ENCODE measurements at places on chromosomes 3 and 15.
A peak's percentile ranks its signal among the peaks of the same experiment; 100 is the strongest.

- no peak for DNase-seq
Measured at GRCh38 chr3:7075117-7075516, 214.2 kb downstream of the GRM7 start.

GRCh38 chr3:79766496-79767193, 1.2 kb downstream of the ROBO1 start:
- DNase-seq = no peak

GRCh38 chr15:74884428-74885223, 5.2 kb upstream of the MPI start:
- no peak for DNase-seq

DNA sequence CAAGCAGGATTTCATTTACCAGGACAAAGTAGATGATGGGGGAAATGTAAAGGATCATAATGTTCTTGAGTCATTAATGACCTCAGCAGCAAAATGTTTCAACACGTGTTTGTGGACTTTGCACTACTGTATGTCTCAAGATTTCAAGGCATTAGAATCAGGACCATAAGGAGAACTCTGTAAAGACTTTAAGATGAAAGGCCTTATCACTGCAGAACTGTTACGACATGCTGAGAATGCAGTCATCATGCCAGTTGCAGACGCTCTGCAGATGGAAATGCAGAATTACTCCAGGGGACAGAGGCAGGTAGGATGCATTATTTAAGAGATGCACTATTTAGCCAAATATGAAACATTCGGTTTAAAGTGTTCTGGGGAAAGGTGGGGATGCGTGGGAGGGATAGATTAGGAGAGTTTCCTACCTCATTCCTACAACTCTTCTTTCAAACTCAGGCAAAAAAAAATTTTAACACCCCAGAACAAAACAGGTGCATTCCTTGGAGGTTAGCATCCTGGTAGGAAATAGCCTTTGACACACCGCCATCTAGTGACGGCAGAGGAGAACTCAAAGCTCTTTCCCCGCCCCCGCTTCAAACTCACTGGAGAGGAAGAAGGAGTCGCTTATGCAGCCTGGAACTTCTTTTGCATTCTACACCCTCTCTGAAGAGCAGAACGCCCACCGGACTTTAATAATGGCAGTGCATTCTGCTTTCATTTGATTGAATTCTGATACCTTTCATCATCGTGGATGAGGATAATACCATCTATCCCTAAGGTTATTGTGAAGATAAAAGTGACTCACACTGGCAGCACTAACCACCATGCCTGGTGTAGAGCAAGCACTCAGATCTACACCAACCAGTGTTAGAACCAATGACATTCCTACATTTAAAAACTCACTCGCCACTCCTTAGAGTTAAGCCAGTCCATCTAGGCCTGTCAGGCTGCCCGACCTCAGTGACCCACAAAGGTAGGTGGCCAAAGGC, 43.1 kb upstream of the TOPAZ1 start:
- DNase-seq = peak; percentile 73

DNA sequence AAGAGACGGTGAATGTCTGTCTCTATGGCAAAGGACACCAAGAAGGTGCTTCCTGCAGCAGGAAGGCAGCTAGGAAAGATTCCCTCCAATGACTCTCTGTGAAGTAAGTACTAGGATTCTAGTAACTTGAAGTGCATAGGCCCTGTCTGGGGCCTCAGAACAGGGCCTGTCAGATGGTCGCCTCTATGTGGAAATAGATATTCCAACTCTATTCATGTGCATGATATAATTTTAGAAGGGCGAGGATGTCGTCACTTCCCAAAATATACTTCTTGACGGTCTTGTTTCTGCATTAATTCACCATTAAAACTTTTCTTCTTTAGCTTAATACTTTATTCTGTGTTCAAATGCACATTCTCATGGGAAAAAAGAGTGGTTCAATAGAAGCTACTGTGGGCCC, 167.0 kb downstream of the TLE3 start:
- no peak for DNase-seq

DNA sequence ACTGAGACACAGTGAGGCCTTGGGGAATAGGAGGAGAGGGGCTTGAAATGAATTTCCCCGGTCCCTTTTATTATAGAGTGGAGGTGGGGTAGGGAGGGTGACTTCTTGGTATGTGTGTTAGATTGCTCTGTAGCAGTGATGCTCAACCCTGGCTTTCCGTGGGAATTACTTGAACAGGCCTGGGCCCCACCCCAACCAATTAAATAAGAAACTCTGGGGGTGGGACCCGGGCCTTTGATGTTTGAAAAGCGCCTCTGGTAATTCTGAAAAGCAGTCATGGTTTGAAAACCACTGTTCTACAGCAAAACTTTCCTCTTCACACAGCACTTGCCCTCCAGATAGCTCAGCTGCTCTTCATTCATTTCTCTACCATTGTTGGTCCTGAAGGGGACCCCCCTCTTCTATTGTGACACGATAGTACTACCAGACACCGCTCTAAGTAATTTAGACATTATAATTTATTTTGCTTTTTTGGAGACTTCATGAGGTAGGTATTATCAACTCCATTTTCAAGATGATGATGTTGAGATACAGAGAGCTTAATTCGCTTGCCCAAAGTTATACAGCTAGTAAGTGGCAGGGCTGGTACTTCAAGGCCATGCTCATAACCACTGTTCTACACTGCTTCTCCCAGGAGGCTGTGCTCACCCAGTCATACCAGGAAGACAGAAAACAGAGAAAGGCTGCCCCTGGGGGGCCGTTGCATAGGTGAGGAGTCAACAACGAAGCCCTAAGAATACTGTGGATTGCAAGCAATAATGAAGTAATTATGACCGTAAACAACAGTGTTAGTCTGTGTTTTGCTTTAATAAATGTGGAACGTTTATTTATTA, 176.2 kb downstream of the PEX5L start:
- DNase-seq = no peak

DNA sequence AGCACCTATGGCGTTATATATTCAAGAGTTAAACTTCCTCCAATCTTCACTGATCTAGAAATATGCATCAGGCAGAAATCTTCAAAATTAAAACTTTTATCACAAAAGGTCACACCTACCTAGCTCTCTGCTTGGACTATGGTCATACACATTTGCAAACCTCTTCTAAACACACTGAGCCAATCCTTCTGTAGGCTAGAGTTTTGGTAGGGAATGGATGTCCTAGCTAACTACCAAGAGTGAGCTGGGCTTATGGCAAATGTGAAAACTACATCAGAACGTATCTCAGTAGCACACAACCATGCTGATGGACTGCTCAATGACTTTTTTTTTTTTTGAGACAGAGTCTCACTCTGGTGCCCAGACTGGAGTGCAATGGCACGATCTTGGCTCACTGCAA, 29.6 kb downstream of the SETD2 start:
- no peak for DNase-seq

DNA sequence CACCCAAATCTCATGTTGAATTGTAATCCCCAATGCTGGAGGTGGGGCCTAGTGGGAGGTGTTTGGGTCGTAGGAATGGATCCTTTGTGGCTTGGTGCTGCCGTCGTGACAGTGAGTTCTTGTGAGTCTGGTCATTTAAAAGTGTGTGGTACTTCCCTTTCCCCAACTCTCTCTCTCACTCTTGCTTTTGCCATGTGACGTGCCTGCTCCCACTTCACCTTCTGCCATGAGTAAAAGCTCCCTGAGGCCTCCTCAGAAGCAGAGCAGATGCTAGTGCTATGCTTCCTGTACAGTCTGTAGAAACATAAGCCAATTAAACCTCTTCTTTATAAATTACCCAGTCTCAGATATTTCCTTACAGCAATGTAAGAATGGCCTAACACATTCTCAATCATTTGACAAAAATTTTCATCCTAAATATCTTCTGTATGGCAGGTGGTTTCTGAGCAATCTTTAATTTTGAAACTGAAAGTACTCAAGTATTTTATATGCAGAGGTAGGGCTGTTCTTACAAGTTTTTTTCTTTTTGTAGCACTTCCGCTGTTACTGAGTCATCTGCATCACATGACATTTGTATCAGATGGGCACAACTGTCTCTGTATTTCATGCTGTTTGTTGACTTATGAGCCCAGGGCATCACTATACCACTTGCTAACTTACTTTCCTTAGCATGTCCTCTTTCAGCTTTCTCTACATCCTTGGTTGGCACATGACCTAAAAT, 8.8 kb downstream of the RPL39L start:
- no peak for DNase-seq

GRCh38 chr15:74383695-74384565, 16.5 kb upstream of the CYP11A1 start:
- DNase-seq = no peak

DNA sequence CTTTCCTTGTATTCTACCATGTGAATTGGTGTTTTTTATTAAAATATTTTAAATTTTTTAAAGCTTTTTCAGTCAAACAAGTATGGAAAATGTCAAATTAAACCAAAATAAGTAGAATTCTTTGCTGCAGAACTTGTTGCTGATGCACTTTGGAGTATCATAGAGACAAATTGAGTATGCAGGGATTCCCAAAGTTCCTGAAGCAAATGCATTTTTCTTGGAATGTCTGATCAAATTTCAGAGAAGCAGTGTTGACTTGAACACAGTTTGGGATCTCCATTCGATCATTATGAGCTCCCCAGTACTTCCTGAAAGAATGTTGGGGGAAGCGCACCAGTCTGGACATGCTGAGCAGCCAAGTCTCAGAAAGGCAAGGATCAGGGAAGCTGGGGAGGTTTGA, 517.8 kb upstream of the CFAP20DC start:
- DNase-seq = no peak

- no peak for DNase-seq
Measured at GRCh38 chr15:83977992-83978391, 257.6 kb upstream of the GOLGA6L4 start.

- no peak for DNase-seq
Measured at GRCh38 chr15:34782901-34783300, 12.4 kb downstream of the ACTC1 start.

DNA sequence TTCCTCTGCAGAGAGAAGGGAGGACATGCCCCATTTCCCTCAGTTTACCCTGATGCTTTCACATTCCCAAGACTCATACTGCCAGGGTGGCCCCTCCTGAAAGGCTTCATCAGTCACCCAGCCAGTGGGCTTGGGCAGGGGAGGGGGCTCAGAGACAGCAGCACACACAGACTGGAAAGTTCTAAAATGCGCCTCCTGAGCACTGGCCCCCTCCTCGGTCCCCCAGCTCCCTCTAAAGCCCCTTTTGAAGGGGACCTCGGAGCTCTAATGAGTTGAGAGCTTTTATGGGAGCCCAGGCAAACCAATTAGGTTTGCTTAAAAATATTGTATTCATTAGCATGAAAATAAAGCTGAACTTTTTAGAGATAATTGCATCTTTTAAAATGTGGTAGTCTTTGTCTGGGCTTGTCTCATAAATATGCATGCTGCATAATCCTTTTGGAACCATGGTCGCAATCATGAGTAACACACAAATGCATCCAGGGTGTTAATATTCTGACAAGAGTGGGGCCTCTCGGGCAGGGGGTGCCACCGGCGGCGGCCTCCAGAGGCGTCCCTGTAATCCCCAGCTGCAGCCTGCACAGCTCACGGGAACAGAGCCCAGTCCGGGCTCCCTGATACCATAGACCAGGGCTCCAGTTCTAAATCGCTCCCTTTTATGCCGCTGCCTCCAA, 78.5 kb downstream of the RPLP1 start:
- DNase-seq = no peak

GRCh38 chr3:27114129-27114528, 255.1 kb downstream of the NEK10 start:
- DNase-seq = no peak

GRCh38 chr15:27787931-27788330, 311.2 kb downstream of the OCA2 start:
- DNase-seq = no peak

DNA sequence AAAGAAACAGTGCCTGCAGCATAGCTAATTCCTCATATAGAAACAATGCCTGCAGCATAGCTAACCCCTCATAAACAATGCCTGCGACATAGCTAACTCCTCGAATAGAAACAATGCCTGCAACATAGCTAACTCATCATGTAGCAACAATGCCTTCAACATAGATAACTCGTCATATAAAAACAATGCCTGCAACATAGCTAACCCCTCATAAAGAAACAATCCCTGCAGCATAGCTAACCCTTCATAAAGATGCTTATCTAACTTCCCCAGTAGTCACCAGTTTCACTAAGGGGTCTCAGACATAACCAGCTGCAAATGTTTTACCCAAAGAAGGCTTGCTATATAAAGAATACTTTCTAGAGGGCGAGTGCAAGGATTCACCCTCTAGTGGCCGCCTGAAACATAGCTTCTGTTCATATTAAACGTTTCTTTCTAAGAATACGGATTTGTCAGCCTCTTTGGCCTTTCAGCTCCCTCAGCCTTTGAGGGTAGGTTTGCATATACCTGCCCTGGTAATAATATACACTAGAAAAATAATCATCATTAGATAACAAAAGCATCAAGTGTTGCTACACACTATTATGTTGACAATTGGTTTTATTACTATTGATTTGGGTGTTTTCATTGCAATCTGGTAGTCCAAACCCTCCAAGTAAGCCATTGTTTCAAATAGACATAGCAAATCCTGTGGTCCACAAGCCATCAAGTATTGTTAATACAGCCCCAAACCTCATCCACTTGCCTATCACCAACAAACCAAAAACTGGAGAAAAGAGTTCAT, 44.4 kb upstream of the FAN1 start:
- peak; percentile 8 for DNase-seq

- no peak for DNase-seq
Measured at GRCh38 chr3:194999491-194999890, 271.5 kb downstream of the XXYLT1 start.
